ENCODE measurements at places on chromosomes 1 and 21.
A peak's percentile ranks its signal among the peaks of the same experiment; 100 is the strongest.

- peak; percentile 48 for DNase-seq
Observed at GRCh38 chr1:48492392-48492791, 20.4 kb upstream of the SPATA6 start.

GRCh38 chr1:172293429-172293828 lies 127.1 kb upstream of the C1orf105 start:
- no peak for DNase-seq

DNA sequence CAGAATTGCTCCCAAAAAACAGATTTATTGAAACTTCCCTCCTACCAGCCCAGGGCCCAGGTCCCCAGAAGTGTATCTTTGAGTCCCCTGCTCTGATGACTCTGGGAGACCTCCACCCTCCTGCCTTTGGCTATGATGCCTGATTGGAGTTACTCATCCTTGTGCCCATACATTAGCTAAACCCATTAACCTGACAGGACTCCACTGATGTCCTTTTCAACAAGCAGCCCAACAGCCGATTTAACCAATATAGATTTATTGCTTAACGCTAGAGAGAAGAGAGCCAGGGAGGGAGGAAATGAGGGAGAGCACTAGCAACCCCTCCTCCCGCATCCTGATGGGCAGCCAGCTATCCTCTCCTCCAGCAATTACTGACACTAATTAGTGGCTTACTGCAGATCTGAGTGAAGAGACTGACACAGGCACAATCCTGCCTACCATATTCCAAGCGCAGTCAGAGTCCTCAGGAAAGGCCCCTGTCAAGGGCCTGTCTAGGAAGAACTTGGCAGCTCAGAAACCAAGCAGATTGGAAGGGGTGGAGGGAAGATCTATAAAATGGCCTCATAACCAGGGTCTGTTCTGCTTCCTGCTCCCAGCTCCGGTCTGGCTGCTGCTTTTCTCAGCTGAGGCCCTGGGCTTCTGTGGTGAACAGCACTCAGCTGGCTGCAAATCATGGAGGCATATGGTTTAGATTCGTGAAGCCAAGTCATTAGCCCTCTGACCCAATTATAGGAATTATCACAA lies 484.5 kb upstream of the DAB1 start:
- no peak for DNase-seq

DNA sequence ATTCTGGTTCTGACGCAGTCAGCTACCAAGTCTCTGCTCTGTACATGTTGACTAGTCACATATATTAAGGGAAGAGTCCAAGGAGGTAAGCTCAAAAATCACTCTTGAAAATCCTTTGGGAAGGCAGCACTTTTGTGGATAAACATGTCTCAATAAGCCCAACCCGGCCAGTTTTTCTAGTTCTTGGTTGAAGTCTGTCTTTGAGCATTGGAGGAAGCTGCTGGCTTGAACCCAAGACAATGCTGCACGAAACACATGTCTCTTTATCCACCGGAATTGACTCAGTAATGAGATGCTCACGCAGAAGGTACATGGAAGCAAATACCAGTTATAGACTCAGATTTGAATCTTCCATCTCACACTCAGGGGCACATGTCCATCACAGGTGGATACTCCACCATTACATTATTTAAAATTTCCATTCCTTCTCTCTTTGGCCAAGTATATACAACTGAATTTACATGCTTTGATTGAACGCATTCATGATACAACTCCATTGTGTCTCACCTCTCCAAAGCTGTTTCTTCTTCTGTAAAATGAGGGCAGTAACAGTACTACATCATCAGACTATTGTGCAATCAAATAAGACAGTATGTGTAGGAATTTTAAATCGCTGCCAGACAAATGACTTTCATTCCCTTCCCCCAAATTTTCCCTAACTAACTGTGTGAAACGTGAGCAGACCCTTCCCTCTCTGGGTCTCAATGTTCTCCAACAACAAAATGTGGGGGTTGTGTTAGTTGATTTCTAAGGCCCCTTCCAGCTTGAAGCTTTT lies 9.6 kb upstream of the GUCA2A start:
- peak; percentile 5 for DNase-seq

GRCh38 chr1:15022048-15022447 lies 131.5 kb upstream of the TMEM51 start:
- no peak for DNase-seq

- no peak for DNase-seq
Observed at GRCh38 chr1:117613969-117614729, 8.3 kb downstream of the TENT5C start.

DNA sequence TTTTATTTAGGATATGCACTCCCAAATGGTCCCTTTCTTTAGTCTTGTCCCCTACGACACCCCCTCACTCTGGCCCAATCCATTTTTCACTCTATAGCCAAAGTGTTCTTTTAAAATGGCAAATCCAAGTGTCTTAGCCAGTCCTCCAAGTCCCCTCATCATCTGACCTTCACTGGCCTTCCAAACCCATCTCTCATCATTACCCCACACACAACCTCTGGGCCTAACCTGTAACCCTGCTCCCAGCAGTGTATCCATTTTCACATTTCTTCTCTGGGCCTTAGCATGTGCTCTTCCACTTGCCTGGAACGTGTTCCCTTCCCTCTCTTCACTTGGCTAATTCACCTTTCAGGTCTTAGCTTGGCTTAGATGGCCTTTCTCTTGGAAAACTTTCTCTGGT lies 6.5 kb upstream of the ARL8A start:
- DNase-seq, result no peak

- no peak for DNase-seq
Observed at GRCh38 chr1:175380521-175381300, 188.1 kb upstream of the KIAA0040 start.

DNA sequence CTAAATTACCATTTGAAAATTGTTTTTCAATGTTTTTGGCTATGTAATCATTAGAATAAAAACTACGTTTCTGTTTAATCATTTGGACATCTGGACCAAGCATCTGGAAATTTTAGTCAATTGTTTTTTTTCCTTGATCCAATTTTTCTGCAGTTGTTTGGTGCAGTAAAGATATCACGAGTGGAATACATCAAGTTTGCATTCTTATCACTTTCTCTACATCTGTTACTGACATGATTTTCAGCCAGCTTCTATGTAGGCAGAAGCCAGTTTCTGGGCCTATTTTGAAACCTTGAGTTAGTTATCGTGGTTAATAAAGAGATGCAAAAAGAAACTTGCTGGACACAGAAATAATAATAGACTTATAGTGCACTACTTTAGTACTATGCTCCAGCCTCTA lies 277.9 kb upstream of the ADAMTS5 start:
- no peak for DNase-seq

GRCh38 chr1:159987186-159987585 lies 33.1 kb upstream of the SLAMF9 start:
- no peak for DNase-seq

DNA sequence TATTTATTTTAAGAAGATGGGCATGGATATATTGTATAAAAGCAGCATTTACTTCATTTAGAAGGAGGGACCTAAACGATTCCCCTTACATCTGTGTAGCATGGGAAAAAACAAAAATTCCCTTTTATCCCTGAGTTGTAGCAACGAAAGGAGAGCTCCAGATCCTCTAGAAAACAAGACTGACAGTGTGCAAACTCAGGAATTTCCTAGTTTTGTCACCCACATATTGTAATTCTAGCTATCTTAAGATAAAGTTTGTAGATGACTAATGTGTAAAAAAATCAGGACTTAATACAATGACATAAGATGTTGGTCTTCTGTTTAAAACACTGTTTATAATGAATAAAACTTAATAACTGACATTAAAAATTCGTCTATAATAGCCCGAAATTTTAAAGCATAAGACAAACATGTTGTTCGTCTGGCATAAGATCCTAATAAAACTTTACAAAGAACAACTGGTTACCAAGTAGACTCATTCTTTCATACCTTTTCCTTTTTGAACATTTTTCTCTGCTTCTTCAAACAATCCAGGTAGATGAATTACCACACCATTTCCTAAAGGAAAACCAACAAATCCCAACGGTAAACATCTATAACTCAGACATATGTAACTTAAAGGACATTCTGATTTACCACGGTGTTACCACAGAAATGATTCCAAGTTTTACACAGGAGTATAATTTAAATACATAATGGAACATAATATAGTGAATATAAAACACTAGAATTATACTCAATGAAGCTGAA lies 15.2 kb downstream of the ADSS2 start:
- DNase-seq, result no peak

- DNase-seq, result no peak
Observed at GRCh38 chr1:166814611-166815010, 24.7 kb upstream of the POGK start.
